ENCODE measurements at places on chromosomes 11 and 22. TPM values are rescaled to one million over a fixed set of nuclear protein-coding genes. Genes with fewer than 3 reads are reported as not detected.

CDHR5 gene
- total RNA-seq = 11.9 TPM

C11orf86 gene
- 0.29 TPM for total RNA-seq

TMEM132A gene
- total RNA-seq = 35.6 TPM

DDIAS gene
- 5.7 TPM for total RNA-seq

TMEM191B gene
- total RNA-seq = 5.0 TPM

CDC42BPG gene
- total RNA-seq = 22.7 TPM

CD6 gene
- total RNA-seq = 0.53 TPM

KCNJ1 gene
- total RNA-seq = not detected

BARX2 gene
- total RNA-seq = 5.5 TPM

ALKBH8 gene
- 2.6 TPM for total RNA-seq

Measured in HT-29 (cell line).